ENCODE measurements at places on chromosomes 3 and 15.

GRCh38 chr3:110106805-110107204, 769.5 kb upstream of the DPPA4 start:
- no peak for DNase-seq

DNA sequence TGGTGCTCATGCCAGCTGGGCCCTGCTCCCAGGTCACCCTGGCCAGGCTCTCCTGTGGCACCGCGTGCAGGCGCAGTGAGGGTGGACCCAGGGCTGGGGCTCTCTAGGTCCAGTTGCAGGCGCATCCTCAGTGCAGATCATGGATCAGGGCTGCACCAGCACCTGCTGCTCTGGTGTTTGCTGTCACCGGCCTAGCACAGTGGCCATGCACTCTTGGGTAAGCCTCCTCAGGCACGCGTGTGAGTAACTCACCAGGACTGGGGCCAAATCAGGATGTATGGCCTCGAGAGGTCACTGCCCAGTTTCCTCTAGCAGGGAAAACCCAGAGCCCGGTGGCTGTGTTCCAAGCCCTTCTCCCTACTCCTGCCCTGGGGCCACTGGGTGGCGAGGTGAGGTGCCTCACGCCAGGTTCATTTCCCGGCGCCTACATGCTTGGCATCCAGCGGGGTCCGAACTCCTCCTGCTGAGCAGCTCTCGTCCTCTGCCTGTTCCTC, 45.5 kb upstream of the SLC41A3 start:
- no peak for DNase-seq

DNA sequence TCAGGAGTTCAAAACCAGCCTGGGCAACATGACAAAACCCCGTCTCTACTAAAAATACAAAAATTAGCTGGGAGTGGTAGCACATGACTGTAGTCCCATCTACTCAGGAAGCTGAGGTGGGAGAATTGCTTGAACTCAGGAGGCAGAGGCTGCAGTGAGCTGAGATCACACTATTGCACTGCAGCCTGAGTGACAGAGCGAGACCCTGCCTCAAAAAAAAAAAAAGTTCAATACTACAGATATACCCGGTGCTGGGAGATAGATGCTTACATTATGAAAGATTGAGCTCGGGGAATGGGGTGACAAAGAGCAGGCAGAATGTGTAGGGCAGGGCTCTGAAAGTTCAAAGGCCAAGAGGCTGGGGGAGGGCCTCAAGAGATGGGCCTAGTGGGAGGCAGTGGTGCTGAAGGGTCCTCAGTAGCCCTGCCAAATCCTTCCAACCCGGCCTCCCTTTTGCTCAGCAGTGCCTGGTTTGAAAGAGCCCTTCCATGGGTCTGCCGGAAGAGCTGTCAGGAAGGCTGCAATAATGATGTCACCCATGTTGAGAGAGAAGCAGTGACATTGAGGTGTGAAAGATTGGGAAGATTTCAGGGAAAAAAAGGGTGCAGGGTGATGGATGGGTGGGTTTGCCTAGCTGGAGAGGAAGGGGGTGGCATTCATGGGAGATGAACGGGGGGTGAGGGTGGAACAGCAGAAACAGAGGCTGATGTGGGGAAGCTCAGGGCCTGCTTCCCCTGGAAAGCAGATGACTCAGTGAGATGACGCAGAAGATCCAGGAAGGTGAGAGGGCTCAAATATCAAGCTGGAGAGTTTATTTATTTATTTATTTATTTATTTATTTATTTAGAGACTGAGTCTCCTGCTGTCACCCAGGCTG, 20.0 kb upstream of the IREB2 start:
- DNase-seq, result no peak

- no peak for DNase-seq
Observed at GRCh38 chr15:93866476-93866875, 364.9 kb upstream of the MCTP2 start.

DNA sequence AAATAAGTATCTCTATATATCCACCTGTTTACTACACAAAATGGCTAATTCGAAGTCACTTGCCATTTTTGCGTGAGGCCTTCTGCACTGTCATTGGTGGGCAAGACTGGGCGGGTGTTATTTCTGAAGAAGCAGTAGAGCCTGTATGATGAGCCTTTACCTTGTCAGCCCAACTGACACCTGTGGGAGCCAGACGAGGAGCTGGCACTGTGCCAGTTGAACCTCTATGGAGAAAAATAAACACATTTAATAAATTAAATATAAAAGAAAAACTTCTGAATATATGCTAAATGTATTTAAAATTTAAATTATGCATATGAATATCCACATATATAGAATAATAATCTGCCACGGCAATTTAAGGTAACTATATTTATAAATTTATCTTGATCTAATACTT, 109.9 kb downstream of the SCAPER start:
- DNase-seq, result no peak

- no peak for DNase-seq
Observed at GRCh38 chr3:45123581-45124269, 22.5 kb downstream of the CDCP1 start.

- DNase-seq, result no peak
Observed at GRCh38 chr15:82177291-82178010, 85.1 kb downstream of the EFL1 start.

DNA sequence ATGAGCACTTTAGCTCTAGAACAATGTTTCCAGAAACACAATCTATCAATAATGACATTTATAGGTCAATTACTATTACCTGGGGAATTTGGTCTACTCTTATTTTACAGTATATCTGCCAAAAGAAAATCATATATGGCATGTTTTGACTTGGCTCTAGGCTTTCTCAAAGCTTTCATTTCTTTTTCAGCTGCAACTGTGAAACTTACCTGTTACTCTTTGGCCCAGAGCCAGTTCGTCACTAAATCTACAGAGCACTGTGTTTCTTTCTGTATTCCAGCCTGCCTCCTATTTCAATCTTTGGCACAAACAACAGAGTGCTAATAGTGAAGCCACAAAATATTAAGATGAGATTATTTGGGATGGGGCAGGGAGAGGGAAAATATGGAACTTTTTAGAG, 76.0 kb downstream of the P2RY1 start:
- DNase-seq, result no peak

DNA sequence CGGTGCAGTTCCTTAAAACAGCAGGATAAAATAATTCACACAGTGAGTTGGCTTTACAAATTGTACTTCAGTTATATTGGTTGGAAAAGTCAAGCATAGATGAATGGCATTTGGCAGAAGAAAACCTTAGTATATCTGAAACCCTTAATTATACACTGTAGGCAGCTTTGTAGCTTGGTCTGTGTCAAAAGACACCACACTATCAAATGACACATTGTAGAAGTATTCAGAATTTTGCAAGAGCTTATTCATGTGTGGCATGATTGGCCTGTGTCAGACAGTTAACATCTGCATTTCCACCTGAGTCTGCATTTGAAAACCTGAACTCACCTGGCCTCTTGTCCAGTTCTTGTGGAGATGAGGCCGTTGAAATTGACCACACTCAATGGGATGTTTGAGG, 13.8 kb downstream of the TMEM266 start:
- peak; percentile 10 for DNase-seq

DNA sequence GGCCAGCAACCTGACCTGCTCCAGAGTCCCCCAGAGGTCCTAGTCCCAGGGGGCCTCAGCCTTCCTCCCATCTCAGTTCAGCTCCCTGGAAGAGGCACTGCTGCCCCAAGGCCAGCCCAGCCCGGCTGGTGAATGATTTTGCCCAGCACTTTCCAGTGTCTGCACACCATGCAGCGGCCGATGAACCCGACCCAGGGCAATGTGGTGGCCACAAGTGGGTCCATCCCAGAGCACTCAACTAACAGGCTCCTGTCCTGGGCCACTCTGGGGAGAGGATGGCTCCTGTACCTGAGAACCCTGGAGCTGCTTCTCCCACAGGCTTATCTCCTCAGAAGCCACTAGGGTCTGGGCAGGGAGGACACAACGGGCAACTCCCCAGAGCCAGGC, 39.2 kb downstream of the PTPN23 start:
- DNase-seq, result no peak

- DNase-seq, result no peak
Observed at GRCh38 chr3:175075269-175075668, 216.1 kb downstream of the NAALADL2 start.

DNA sequence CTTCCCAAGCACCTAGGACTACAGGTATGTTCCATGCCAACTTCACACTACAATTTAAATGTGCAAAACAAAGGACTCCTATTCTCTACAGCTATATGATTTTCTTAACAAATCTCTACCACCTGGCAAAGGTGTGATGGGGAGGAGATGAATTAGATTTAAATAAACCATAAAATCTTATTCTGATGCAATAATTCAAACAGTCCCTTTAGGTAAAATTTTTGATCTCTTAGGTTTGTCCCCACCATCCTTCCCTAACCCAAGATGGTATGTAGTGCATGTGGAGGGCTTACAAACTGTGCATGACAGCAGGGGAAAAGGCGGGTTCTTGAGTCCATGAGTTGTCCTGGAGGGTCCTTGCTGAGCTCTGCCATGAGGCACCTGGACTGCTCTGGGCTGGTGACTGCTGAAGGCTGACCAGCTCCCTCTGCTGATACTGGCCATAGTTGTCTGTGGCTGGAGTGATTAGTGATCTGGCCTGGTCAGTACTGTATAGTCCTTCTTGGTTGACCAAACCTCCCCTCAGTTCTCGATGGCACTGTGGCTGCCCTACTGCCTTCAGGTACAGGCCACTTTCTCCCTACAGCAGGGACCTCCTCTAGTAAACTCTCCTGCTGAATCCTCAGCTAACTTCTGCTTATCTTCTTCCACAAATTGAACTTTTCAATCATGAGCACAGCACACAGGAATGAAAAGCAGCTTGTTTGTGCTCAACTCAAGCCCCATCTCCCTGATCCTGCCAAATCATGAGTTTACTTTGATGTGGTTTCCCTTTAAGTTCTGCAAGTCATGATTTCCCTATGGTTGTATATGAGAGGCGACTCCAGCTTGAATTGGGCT, 30.1 kb downstream of the CFAP161 start:
- DNase-seq, result no peak

DNA sequence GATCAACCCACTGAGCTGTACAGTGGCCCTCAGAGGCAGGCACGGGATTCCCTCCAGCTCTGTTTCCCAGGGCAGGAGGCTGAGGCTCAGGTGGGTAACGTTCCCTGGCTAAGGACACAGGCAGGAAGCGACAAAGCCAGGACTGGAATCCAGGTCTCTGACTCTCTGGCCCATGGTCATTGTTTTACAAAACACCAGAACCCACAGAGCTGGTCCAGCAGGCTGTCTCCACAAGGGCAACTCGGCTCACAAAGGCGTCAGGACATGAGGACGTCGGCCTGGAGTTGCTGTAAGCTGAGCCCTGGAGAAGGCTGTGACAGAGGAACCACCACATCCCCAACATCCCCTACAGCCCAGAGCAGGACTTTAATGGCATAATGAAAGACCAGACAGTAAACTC, 30.7 kb downstream of the NUP210 start:
- DNase-seq, result no peak

DNA sequence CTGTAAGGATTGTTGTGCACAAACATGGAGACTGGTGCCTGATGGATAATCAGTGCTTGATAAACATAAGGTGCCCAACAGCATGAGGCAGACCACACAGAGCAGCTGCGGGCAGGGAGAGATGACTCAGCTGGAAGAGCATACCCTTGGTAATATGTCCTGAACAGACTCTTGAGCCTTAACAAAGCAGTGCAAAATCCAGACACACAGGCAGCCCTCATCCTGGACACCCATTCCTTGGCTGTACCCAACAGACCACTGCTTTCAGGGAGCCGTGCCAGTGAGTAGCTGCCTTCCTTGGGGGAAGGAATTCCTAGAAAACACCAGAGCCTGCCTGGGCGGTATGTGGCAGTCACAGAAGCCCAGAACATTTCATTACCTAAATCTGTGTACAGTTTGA, 156.2 kb downstream of the CLSTN2 start:
- DNase-seq, result no peak

DNA sequence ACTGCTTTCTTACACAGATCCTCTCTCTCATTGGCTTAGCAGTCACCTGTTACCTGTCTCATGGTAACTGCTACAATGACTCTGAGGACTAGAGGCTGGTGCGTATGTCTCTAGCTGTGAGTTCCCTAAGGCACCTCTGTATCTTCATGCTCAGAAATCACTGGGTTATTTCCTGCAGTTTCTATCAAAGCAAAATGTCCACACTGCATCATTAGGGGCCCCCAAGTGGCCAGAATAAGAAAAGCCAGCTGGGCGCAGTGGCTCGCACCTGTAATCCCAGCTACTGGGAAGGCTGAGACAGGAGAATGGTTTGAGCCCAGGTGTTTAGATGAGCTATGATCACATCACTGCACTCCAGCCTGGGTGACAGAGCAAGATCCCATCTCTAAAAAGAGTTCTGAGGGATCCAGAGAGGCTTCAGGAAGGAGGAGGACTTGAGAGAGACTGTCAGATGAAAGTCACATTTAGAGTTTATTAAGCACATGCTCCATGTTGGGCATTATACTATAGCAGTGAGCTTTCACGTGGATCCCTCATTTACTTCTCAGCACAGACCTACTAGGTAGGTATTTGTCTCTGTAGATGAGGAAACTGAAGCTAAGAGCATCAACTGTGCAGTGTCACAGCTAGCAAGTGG, 2.3 kb upstream of the VPS18 start:
- peak; percentile 30 for DNase-seq

DNA sequence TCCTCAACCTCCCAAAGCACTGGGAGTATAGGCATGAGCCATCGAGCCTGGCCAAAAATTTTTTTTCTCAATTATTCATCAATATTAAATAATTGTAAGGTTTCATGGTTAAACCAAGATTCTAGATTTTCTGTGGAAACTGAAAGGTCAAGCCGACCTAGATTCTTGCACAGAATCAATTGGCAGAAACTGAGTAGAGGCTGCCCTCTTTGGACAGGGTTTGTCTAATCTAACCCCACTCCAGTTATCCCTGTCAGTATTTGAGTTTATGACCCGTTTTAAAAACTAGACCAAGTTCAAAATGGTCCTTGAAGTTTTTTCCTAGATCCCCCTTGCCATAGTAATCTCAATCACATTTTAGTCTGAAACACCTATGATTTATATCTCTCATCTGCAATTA, 8.6 kb upstream of the ADAM10 start:
- DNase-seq, result no peak

- no peak for DNase-seq
Observed at GRCh38 chr3:76724706-76725105, 315.2 kb upstream of the ROBO2 start.

- no peak for DNase-seq
Observed at GRCh38 chr3:180278583-180279188, 241.9 kb upstream of the PEX5L start.

GRCh38 chr3:50551054-50551659, 16.4 kb downstream of the C3orf18 start:
- no peak for DNase-seq

- DNase-seq, result no peak
Observed at GRCh38 chr3:66338927-66339326, 118.1 kb downstream of the SLC25A26 start.

GRCh38 chr3:79032686-79033318, 735.0 kb downstream of the ROBO1 start:
- DNase-seq, result peak; percentile 42

- DNase-seq, result no peak
Observed at GRCh38 chr3:54857343-54857742, 70.5 kb downstream of the LRTM1 start.

All from NCI-H2107 (cell line).